ENCODE measurements at places on chromosomes 16 and 17.
A peak's percentile ranks its signal among the peaks of the same experiment; 100 is the strongest.

DNA sequence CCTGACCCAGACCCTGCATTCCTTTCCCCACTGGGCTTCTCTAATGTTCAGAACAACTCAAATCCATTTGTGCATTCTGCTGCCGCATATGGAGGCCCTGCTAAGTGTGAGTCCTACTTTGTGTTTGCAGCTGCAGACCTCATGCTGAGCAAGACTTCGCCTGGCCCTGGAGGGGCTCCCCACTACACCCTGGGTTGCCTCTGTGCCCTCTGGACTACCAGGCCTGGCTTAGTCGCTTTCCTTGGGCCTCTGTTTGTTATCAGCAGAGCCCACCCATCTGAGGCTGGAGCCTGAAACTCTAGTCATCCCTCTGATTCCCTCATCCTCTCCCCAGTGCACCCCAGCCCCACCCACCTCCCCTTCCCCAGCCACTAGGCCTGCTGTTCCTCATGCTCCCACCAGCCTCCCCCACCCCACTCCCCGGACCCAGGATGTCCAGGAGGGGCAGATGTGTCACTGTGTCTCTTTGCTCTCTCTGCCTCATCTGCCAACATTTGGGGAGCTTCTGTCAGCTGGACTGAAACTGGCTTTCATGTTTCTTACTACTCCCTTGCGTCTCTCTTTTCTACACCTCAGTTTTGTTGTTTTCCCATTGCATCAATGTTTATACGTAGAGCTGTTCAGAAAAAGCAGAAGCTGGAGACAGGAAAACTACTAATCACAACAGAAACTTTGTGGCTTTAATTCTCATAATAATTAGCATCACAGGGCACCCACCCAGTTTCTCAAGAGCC lies 17.9 kb upstream of the CD300E start:
- DNase-seq: no peak

GRCh38 chr17:39064374-39064773 lies 87.1 kb downstream of the PLXDC1 start:
- no peak for DNase-seq

- peak; percentile 83 for DNase-seq
Measured at GRCh38 chr17:80252871-80253270, 7.8 kb upstream of the RNF213 start.

DNA sequence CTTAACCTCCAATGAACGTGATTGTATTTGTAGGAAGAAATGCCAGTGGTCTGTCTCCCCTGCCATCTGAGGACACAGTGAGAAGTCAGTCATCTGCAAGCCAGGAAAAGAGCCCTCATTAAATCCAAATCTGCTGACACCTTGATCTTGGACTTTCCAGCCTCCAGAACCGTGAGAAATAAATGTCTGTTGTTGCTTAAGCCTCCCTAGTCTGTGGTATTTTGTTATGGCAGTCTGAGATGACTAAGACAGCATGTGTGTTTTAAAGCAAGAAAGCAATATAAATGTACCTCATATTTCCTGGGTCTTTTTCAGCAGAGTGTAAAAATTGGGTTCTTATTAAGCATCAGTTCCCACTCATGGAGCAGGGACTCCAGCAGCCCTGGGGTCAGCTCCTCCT lies 177.9 kb upstream of the NLRP1 start:
- no peak for DNase-seq

- no peak for DNase-seq
Measured at GRCh38 chr17:4582101-4582501, 2.2 kb upstream of the SMTNL2 start.

DNA sequence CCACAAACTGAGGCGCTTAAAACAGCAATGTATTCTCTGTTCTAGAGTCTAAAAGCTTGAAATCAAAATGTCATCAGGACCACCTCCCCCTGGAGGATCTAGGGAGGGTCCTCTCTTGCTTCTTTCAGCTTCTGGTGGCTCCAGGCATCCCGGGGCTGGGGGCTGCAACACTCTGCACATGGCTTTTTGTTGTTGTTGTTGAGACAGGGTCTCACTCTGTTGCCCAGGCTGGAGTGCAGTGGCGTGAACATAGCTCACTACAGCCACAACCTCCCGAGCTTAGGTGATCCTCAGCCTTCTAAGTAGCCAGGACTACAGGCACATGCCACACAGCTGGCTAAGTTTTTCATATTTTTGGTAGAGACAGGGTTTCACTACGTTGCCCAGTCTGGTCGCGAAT lies 37.0 kb upstream of the SNN start:
- no peak for DNase-seq

GRCh38 chr17:29645515-29646051 lies 22.9 kb upstream of the CORO6 start:
- no peak for DNase-seq

DNA sequence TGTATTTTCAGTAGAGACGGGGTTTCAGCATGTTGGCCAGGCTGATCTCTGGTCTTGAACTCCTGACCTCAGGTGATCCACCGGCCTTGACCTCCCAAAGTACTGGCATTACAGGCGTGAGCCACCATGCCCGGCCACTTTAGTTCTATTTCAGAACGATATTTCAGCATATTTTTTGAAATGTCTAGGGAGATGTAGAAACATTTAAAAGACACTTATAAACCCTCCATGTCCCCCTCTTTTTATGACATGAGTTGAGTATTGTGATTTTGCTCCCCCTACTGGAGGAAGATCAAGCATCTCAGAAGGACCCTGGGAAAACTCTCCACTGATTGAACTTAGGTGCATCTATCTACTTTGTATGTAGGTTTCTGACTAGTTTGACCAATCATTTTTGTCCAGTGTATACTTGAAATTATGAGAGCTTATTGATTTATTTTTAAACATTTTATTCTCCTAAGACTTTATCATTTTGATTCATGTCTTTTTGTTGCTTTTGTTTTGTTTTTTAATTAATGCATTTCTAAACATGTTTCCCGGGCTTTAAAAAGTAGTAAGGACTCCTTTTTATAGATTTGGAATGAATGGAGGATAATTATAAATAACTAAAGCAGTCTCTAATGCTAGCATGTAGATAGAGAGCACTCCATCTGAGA lies 105.1 kb downstream of the CHD9 start:
- DNase-seq: no peak

DNA sequence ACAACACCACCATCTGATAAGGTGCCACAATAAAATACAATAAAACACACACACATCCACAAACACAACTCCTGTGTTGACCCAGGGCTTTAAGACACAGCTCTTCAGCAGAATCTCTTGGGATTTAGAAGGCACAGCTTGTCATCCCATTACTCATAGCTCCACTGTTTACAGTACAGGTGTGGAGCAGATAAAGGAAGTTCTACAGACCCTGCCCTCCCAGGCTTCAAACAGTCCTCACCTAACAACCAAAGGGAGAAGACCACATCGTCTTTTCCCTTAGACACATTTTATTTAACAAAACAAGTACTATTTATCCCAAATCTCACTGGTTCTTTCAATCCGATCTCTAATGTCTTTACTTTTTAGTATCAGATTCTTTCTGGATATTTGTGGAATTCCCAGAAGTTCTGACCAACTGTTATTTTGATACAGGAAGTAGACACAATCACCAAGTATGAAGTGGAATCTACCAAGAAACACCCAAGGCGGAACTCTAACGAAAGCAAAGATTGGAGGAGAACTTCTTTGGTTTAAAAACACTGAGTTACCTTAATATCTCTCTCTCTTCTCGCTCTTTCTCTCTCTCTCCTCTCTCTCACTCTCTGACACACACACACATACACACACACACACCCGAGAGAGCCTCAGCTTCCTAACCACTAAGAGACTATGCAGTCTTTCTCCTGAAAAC lies 46.1 kb downstream of the CYTH1 start:
- DNase-seq: no peak

DNA sequence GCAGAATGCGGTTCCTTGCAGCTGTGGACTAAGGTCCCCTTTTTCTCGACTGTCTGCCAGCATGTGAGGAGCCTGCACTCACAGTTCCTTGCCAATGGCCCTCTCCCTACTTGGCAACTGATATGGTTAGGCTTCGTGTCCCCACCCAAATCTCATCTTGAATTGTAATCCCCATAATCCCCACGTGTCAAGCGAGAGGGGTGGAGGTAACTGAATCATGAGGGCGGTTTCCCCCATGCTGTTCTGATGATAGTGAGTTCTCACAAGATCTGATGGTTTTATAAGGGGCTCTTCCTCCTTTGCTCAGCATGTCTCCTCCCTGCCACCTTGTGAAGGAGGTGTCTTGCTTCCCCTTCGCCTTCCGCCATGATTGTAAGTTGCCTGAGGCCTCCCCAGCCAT lies 19.9 kb downstream of the CIAPIN1 start:
- no peak for DNase-seq

DNA sequence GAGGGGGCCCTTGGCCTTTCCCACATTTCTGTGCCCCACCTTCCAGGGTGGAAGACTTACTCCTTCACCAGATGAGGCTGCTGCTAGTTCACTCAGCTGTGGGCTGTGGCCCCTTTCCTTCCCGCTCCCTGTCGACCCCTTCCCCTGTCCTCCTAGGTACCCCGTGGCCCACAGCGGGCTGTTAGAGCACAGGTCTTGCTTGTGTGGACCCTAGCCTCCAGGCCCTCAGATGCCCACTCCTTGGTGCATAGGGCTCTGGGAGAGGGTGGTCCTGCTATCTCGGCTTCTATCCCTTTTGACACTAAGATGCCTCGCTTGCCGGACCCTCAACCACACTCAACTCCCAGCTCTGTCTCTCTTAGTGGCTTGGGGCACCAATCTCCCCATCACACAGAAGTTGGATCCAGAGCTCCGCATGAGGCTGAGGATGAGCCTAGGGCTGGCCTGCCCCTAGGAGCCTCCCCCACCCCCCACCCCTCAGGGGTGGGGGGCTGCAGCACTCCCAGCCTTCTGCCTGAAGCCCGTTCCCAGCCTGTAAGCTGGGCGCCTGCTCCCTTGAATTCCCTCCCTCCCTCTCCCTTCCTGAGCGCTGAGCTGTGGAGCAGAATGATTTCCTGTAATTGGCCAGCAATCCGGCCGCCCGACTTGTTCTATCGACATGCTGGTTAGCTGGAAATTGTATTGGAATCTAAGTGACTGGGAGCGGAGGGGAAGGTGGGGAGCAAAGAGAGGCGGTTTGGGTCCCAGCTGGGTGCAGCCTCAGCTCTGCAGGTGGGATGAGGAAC lies 30.9 kb downstream of the DCAKD start:
- DNase-seq: no peak

DNA sequence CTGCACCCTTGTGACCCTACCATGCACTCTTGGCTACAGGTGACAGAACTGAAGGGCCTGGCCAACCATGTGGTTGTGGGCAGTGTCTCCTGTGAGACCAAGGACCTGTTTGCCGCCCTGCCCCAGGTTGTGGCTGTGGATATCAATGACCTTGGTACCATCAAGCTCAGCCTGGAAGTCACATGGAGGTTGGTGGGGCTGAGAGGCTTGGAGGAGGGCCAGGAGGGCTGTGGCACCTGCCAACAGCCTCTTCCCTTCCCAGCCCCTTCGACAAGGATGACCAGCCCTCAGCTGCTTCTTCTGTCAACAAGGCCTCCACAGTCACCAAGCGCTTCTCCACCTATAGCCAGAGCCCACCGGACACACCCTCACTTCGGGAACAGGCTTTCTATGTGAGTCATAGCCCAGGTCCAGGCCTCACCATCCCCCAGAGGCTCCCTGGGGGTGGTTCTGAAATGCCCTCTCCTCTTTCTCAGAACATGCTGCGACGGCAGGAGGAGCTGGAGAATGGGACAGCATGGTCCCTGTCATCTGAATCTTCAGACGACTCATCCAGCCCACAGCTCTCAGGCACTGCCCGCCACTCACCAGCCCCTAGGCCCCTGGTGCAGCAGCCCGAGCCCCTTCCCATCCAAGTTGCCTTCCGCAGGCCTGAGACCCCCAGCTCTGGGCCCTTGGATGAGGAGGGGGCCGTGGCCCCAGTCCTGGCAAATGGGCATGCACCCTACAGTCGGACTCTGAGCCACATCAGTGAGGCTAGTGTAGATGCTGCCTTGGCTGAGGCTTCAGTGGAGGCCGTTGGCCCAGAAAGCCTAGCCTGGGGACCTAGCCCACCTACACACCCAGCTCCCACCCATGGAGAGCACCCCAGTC lies 13.0 kb downstream of the RIPOR1 start:
- DNase-seq: no peak

DNA sequence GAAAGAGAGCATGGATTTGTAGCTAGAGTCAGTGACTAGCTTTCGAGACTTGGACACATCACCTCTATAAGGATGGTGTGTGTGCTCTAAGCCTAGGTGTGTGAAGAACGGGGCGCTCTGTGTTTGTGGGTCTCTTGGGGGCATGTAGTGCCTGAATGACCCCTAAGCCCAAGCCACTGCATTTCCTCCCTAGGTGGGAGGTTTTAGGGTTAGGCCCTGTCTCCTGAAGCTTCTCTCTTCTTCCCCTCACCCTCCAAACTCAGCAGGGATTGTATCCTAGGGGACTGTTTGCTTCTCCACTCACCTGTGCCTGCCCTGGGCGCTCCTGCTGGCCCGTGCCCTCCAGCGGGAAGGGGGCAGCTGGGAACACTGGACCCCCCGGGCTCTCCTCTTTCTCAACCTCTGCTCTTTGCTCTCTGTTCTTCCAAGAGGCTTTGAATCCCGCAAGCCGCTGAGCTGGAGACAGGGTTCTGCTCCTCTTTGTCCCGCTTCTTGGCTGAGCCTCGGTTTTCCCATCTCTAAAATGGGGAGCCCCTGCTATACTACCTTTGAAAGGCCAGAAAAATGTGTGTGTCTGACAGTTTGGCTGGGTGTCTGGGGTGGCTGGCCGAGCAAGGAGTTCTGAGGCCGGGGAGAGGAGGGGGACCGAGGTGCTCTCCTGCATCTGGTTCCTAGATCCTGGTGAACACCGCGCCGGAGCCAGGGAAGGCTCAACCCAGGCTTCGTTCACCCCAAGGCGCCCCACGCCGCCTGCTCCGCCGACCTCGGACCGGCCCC lies 810 bp downstream of the CYGB start:
- DNase-seq: no peak

DNA sequence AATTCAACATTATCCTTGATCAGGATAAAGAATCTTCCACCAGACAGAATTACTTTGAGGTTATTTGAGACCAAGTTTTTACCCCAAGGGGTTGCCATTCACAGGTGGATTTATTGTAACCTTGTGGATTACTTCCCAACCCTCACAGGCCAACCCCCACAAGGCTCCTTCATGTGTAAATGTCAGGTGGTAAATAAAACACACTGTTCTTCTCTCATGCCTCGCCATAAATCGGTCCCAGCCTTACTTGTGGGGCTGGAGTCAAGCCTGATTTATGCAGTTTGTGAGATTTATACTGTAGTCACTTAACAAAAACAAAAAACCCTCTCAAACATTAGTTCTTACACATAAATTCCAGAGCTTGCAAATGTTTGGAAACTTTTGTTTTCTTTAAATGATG lies 98.6 kb upstream of the IRX3 start:
- DNase-seq: no peak

GRCh38 chr17:74390680-74391653 lies 23.7 kb downstream of the GPR142 start:
- DNase-seq: no peak

GRCh38 chr17:81508639-81509206 lies 3.9 kb downstream of the ACTG1 start:
- DNase-seq: no peak

GRCh38 chr16:23258919-23259237 lies 43.2 kb upstream of the SCNN1B start:
- DNase-seq: no peak

- no peak for DNase-seq
Measured at GRCh38 chr17:74746922-74747321, 1.5 kb upstream of the NHERF1 start.

Data from naive thymus-derived CD8-positive, alpha-beta T cell (primary cell).